Right lobe of liver (tissue), 6 donors: ENCODE measurements at places on chromosomes 12 and 14. TPM values are rescaled to one million over a fixed set of nuclear protein-coding genes. Genes with fewer than 3 reads are reported as not detected.

- no peak for DNase-seq
Measured at GRCh38 chr12:8948701-8949341, 624 bp downstream of the M6PR start.

DNA sequence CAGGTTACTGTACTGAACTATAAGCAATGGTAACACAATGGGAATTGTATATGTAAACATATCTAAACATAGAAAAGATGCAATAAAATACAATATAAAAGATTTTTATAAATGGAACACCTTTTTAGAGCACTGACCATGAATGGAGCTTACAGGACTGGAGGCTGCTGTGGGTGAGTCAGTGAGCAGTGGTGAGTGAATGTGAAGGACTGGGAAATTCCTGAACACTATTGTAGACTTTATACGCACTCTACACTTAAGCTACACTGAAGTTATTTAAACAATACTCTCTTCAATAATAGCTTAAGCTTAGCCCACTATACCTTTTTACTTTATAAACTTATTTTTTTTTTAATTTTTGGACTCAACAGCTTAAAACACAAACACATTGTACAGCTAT, 313.5 kb downstream of the KCNC2 start:
- no peak for DNase-seq

- DNase-seq, result no peak
Measured at GRCh38 chr14:23615856-23616255, 20.3 kb upstream of the DHRS2 start.

DNA sequence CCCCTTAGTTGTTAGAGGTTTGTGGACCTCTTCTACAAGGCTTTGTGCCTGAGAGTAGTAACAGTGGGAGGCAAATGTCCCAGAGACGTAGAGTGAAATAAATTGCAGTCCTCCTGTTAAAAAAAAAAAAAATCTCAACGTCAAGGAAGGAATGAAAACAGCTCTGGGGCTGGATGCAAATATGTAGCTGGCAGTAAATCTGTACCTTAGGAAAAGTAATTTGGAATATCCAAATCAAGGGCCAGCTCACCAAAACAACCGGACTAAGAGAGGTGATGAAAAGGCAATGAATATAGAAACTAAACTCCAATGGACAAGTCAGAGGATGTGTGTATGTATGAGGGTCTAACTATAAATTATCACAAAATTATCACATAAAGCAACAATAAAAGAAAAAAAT, 27.0 kb downstream of the SINHCAF start:
- DNase-seq, result no peak

GRCh38 chr14:61355892-61356325, 34.5 kb downstream of the PRKCH start:
- DNase-seq, result peak; percentile 50

GRCh38 chr12:123478762-123479161, 20.8 kb downstream of the SNRNP35 start:
- no peak for DNase-seq

DNA sequence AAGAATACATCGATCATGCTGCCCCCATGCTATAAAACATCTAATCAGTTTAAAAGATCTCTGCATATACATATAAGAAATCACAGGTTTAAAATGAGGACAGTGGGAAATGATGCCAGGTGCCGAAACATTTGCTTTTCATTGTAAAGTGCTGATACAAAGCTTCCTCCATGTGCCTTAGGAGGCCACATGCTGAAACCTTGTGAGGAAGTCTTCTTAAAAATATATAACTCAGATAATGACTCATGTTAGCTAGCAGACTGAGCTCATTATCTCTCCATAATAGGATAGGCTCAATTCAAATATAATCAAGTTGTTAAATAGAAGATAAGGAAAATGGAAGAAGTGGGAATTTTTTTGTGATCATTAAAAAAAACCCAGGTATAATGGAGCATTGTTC, 65.9 kb downstream of the RFX4 start:
- no peak for DNase-seq

DNA sequence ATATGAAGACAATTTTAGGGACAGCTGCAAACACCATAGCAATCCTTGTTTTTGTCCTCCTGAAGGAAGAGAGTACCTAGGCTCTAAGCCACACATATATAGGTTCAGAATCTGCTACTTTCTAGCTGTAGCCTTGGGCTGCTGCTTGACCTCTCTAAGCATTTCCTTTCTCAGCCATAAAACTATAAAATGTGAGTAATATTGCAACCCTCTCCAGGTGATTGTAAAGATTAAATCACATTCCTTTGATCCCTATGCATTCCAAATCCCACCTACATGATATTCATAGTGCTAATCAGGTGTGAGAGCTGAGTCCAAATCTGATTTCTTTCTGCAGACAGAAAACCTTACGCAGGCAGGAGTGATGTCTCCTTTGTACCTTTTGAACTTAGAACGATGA, 913.5 kb downstream of the VRK1 start:
- no peak for DNase-seq

GRCh38 chr14:26289891-26290486, 307.8 kb downstream of the NOVA1 start:
- DNase-seq, result no peak

DNA sequence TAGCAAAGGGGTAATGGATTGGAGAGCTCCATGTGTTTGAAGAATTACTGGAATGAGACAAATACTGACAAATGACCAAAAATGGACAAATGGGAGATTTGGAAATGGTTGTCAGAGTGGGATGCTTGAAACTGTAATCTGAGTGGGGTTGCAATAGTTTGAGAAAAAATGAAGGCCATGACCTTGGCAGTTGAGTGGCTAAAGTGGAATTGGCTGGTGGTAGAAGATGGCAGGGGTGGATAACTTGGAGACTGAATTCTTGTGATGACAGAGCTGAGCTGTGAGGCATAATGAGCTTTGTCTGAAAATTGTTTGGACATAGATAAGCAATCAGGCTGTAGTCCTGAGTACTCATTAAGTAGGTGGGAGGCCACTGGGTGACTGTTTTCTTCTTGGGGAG, 222.5 kb upstream of the PRICKLE1 start:
- no peak for DNase-seq

DNA sequence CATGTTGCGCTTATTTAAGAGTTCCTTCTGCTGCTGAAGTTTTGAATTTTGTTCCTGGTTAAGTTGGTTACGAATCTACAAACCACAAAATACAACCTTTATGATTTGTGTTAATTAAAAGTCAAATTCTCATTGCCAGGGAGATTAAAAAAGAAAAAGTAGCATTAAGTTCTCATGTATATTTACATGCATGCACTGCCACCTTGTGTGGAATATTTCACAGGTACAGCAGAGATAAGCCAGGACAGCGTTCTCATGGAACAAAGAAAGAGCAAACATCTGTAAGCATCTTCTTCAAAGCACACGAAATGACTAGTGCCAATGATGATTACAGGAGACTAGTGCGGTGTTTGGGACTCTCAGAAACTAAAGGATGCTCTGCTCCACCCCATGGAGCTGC, 34.2 kb downstream of the ZFYVE21 start:
- DNase-seq, result no peak

DNA sequence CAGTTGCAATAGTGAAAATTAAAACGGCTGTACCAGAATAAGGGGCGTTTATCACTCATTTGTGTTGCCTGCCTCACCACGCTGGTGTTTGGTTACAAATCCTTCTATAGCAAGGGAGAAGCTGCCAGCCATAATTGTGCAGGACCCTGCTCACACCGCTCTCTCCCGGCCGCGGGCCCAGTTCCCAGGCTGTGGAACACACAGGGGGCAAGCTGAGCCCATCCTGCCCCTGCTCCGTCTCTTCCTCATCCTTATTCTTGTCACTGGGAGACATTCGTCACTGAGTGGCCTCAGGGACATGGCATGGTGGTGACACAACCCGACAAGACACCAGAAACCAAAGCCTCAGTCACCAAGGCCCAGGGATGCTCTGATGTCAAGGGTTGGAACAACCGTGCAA, 116.3 kb upstream of the FKBP4 start:
- no peak for DNase-seq

DNA sequence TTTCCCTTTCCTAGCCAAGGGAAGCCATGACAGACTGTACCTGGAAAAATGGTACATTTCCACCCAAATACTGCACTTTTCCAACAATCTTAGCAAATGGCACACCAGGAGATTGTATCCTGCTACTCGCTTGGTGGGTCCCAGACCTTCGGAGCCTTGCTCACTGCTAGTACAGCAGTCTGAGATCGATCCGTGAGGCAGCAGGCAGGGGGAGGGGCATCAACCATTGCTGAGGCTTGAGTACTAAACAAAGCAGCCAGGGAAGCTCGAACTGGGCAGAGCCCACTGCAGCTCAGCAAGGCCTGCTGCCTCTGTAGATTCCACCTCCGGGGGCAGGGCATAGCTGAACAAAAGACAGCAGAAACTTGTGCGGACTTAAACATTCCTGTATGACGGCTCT, 218.8 kb downstream of the LRIG3 start:
- no peak for DNase-seq

The MANSC4 gene
- total RNA-seq, result not detected
